ENCODE measurements at places on chromosomes 5 and 9. TPM values are rescaled to one million over a fixed set of nuclear protein-coding genes. Genes with fewer than 3 reads are reported as not detected.

DNA sequence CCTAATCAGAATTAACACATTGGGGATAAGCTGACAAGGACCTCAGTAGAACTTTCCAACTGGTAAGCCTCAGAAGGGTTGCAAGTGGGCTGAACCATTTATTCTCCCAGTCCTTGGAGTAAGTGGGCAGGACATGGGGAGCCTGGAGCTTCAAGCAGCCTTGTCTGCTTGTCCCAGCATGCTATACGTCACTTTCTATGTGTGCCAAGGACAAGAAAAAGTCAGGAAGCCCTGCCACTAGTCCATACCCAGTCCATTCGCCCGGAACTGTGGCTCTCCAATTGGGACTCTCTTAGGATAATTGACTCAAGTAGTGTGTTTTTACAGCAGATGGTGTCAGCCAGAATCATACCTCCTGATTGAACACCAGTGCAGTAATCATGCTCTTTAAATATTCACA lies 62.6 kb upstream of the FRRS1L start:
- H3K27ac ChIP-seq, result no peak overlapping the region
- no peaks in the 10 kb centered on the region for H3K4me1 ChIP-seq
- H3K27me3 ChIP-seq, result no peaks in the 10 kb centered on the region

Gene NKD2
- 5.1 TPM for total RNA-seq

DNA sequence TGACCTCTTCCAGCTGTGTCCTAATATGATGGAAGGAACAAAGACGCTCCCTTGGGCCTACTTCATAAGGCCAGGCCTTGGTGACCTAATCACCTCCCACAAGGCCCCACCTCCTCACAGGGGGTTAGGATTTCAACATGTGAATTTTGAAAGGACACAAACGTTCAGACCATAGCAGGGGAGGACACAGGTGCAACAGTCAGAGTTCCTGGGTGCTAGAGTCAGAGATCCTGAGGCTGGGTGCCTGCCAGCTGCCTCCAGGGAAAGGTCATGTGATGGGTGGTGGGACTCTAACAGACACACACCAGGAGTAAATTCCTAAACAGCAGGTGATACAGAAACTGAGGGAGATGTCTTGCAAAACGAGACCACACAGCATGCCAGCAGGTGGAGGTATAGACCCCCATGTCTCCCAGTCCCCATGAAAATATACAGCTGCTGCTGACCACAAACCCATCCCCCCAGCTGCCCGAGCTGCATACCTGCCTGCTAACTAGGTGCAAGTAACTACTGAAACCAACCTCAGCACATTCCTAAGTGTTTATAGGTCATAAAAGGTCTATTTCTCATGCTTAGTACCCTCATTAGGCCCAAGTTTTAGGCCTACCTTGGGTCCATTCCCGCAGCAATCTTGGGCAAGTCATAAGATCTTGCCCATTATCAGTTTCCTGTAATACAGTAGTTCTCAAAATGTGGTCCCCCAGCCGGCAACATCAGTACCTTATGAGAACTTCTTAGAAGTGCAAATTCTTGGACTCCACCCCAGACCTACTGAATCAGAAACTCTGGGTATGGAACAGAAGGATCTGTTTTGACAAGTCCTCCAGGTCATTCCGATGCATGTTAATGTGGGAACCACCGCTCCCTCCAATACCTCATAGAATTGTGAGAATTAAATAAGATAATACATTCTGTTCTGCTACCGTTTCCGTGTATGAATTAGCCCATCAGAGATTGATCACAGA lies 245.3 kb downstream of the ENC1 start:
- DNase-seq, result peak; percentile 65
- no peaks in the 10 kb centered on the region for H3K36me3 ChIP-seq
- no peak overlapping the region for H3K4me3 ChIP-seq
- peaks cover 3% of the 10 kb centered on the region for H3K4me1 ChIP-seq
- H3K27me3 ChIP-seq, result no peaks in the 10 kb centered on the region

GRCh38 chr5:72584466-72584865 lies 77.3 kb upstream of the ZNF366 start:
- H3K4me3 ChIP-seq, result no peak overlapping the region
- no peaks in the 10 kb centered on the region for H3K4me1 ChIP-seq
- H3K27me3 ChIP-seq, result no peaks in the 10 kb centered on the region
- DNase-seq, result no peak

GRCh38 chr9:136945333-136946227 lies 537 bp downstream of the C8G start:
- no peak for DNase-seq
- H3K27me3 ChIP-seq, result no peaks in the 10 kb centered on the region
- peaks cover 29% of the 10 kb centered on the region for H3K36me3 ChIP-seq
- H3K4me1 ChIP-seq, result peaks cover 21% of the 10 kb centered on the region
- H3K4me3 ChIP-seq, result peak overlapping the region; percentile 6

Gene GRXCR2
- total RNA-seq, result 0.05 TPM

GRCh38 chr5:148179234-148179824 lies 11.0 kb downstream of the SPINK14 start:
- no peak overlapping the region for H3K27ac ChIP-seq
- H3K4me3 ChIP-seq, result no peak overlapping the region
- DNase-seq, result peak; percentile 12
- H3K27me3 ChIP-seq, result no peaks in the 10 kb centered on the region
- no peaks in the 10 kb centered on the region for H3K36me3 ChIP-seq
- H3K4me1 ChIP-seq, result no peaks in the 10 kb centered on the region

GRCh38 chr9:107737987-107738743 lies 248.6 kb upstream of the KLF4 start:
- no peak overlapping the region for H3K27ac ChIP-seq
- no peak for DNase-seq
- H3K36me3 ChIP-seq, result no peaks in the 10 kb centered on the region

Data from thymus (tissue), 14 donors.